ENCODE measurements at places on chromosomes 7 and 10.

DNA sequence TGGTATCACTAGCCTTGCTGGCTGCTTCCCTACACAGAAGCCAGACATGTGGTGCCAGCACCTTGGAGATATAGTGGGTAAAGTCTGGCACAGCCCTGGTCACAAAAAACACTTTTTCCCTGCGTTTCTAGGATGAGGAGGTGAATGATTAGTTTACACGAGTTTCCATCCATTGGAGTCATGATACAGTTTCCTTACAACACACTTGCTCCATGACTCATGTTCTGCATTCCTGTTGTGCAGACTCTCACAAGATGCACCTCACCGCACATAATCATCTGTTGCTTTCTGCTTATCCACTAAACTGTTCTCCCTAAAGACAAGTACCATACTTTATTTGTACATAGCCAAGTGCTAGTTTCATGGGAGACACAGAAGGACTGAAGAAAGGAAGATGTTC is 747.1 kb upstream of the GALNT17 start:
- DNase-seq: no peak

GRCh38 chr7:30171766-30172447 is 37.1 kb downstream of the MTURN start:
- no peak for DNase-seq

DNA sequence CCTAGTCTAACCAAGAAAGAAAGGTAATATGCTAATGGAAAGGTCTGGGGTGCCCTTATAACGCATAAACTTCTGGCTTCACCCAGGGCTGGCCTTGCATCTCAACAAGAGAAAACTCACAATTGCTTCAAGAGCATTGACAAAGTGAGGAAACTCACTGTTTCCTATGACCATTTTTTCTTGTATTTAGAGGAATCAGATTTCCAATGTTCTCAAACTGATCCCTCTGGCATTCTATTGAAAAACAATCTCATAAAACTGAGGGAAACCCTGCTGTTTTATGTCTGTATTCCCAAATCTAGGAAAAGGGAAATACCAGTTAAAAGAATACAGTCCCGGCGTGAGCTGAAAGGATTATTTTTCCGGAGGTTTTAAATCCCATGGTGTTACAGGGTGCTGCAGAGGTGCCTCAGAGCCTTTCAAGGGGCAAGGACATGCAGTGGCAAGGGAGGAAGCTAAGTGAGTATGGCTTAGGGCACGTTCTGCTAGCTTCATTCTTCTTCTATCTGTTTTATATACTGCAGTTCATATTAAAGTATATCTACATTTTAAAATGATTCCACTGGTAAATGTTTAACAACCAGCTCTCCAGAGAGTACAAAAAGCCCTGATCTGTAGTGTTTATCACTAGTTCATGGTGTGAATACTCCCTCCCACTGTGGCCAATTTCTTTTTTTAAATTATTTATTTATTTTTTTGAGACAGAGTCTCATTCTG is 68.7 kb downstream of the CAV1 start:
- DNase-seq: no peak

DNA sequence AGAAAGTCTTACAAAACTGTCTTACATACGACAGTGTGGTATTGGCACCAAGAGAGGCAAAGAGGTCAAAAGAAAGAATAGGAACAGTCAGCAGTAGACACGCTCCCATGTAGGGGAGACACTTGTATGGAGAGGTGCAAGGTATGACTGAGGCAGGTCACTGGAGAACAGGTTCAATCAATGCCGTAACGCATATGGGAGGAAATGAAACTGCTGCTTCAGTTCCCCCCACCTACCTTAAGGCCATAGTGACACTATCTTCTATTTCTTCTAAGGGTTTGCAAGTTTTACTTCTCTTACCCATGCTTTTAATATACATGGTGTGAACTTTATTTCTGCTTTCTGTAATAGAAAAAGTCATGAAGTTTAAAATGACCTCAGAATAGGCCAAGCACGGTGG is 5.5 kb upstream of the PITRM1 start:
- DNase-seq: no peak

DNA sequence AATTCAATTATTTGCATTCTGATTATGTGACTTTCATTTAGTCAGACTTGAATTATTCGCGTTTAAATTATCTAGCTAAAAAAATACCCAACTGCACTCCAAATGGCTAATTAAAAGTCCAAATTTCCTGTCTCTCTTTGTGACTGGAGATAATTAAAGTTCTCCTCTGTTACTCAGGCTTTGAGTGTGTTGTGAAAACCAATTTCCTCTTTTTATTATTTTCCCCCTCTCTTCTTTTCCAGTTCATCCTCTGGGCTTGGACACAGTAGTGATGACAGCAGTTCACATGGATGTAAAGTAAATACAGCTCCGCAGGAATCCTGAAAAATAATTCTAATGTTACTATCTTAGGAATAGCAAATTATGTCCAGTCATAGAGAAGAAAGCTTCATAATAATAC is 80.6 kb downstream of the SNX10 start:
- no peak for DNase-seq

DNA sequence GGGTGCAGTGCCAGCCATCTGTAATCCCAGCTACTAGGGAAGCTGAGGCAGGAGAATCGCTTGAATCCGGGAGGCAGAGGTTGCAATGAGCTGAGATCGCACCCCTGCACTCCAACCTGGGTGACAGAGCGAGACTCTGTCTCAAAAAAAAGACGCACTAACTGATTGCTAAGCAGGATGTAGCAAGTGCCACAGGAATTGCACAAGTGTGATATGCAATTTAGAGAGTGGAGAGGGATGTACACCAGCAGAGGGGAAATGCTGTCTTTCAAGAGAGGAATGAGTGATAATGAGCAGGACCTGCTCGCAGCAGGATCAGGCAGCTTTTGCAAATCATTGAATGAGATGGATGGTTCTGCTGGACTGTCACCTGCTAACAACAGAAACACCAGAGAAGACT is 13.3 kb upstream of the SLC16A12 start:
- no peak for DNase-seq

- no peak for DNase-seq
These were observed 715.3 kb downstream of the DNAJB9 start for GRCh38 chr7:109284943-109285342.

- DNase-seq: no peak
These were observed 7.3 kb upstream of the RET start for GRCh38 chr10:43069579-43069978.

- DNase-seq: no peak
These were observed 67.0 kb upstream of the HPS1 start for GRCh38 chr10:98513704-98514103.

DNA sequence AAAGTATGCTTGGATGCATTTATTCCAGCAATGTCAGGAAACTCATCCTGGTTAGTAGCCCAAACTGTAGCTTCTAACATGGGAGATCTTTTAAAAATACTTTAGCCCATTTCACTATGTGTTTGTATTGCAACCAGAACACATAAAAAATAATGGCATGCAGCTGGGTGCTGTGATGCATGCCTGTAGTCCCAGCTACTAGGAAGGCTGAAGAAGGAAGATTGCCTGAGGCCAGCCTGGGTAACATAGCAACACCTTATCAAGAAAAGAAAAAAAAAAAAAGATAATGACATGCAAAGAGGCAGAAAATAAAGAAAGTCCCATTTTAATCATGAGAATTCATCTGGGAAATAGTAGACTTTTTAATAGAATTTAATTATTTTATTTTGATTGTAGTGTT is 517.0 kb upstream of the TEX47 start:
- DNase-seq: no peak

DNA sequence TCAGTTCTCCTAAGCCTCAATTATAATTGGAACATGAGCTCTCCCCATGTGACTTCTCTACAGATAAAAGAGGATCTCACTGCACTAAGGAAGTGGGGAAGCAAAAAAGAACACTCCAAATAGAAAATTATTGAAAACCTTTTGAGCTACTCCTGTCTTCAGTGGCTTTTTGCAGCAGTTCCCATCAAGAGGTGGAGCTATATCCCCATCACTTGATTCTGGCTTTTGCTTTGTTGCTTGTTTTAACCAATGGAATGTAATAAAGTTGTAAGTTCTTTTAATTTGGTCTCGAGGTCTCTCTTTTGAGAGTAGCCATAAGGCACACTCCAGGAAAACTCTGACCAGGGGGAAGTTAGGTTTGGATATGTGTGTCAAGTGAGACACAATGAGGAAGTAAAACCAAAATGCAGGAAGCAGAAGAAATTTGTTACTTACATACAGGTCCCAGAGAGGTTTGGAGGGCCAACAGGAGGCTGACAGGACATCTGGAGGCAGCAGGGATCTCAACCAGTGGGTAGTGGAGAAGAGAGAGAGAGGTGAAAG is 569.4 kb downstream of the HTR7 start:
- DNase-seq: no peak

GRCh38 chr10:70575874-70576802 is 26.4 kb downstream of the PRF1 start:
- DNase-seq: no peak

DNA sequence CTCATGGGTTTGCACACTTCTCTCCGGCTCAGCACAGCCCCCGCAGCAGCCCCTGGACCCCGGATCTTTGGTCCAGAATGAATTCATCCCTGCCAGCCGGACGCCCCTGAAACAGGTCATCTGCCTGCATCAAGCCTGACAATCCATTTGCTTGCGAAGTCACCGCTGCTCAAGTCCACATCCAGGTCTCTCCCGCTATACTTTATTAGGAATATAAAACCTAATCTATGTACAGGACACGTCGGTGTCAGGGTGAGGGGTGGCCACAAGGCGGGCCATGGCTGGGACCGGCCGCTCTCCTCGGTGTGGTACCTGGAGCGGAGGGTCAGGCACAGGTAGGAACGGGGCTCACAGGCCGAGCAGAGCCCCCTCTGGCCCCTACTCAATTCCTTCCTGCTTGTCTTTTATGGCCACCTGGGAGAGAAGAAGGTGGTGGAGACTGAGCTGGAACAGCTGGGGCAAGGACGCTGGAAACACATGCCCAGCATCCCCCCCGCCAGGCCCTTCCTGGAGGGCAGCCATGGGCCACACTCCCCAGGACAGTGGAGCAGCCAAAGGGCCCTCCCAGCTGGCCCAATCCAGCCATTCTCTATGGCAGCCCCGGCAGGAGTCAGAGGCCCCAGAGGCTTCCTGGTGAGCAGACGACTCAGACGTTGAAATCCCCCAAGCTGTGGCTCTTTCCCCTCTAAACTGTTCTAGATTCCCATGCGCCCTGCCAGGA is 5.3 kb downstream of the POLR2J start:
- DNase-seq: no peak

GRCh38 chr7:85512790-85513189 is 325.9 kb upstream of the SEMA3D start:
- no peak for DNase-seq

DNA sequence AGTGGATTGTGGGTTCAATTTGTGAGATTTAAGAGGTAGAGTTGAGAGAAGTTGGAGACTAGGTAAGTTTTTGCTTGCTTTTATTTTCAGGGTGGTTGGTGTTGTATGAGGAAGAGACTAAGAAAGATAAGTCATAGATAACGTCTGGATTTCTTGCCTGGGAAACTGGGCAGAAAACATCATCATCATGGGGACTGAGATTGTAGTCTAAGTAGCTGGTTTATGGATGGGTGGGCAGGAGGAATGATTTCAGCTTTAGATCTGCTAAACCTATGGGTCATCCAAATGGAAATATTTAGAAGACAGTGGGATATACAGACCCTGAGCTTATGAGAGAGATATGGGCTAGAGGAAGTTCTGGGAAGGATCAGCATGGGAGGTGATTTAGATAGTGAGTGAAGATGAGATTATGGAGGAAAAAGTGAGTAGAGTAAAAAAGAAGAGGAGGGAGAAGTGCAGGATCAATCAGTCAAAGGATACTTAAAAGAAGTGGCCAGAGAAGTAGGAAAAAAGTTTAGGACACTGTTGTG is 169.8 kb downstream of the WNT2 start:
- DNase-seq: no peak

DNA sequence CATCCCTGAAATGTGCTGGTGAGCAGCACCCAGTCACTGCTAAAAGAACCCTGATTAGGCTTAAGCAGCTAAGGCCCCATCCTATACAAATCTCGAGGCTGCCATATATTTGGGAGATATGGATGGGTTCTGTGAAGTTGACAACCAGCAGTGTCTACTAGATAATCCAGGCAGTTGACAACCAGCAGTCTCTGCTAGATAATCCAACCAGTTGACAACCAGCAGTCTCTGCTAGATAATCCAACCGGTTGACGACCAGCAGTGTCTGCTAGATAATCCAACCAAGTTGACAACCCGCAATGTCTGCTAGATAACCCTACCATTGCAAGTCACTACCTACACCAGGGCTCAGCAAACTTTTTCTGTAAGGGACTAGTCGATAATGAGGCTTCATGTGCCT is 58.3 kb upstream of the KDM7A start:
- no peak for DNase-seq

GRCh38 chr7:141053626-141054025 is 20.2 kb upstream of the TMEM178B start:
- DNase-seq: no peak

- DNase-seq: no peak
These were observed 2.9 kb downstream of the IPMK start for GRCh38 chr10:58264780-58265179.

GRCh38 chr7:92835851-92836488 is 403 bp downstream of the CDK6 start:
- DNase-seq: no peak

DNA sequence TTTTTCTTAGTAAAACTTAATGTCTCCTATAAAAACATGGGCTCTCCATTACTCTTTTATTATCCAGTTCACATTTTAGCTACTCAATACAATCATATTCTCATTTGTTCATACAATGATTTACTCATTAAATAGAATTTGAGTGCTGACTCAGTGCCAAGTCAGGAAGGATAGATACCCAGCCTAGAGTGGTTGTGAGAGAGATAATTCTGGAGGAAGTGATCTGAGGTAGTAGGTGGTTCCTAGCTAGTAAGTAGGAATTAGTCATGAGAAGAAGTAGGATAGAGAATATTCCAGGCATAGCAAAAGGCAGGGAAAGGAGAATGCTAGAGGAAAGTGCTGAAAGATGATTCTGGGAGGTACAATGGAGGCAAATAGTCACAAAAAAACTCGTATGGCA is 133.5 kb upstream of the MBL2 start:
- DNase-seq: no peak

DNA sequence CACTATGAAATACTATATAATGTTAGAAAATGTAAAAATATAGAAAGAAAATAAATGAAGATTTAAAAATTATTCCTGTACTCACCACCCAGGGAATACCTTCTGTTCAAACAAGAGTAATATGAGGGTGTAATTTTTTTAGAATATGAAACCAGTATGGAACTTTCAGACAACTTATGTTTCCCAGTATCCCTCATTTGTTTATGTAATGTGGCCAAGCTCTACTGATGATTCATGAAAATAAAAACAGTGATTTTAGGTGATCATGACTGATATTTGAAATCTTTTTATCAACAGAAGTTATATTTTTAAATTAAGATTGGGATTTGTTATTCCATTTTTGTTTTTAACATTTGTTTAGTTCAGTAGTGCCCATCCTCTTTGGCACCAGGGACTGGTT is 18.8 kb downstream of the SLK start:
- no peak for DNase-seq

- no peak for DNase-seq
These were observed 79.9 kb downstream of the FZD1 start for GRCh38 chr7:91343996-91344629.

- no peak for DNase-seq
These were observed 220.4 kb downstream of the HDAC9 start for GRCh38 chr7:18715988-18716387.
